ENCODE measurements at places on chromosomes 16 and 17.

DNA sequence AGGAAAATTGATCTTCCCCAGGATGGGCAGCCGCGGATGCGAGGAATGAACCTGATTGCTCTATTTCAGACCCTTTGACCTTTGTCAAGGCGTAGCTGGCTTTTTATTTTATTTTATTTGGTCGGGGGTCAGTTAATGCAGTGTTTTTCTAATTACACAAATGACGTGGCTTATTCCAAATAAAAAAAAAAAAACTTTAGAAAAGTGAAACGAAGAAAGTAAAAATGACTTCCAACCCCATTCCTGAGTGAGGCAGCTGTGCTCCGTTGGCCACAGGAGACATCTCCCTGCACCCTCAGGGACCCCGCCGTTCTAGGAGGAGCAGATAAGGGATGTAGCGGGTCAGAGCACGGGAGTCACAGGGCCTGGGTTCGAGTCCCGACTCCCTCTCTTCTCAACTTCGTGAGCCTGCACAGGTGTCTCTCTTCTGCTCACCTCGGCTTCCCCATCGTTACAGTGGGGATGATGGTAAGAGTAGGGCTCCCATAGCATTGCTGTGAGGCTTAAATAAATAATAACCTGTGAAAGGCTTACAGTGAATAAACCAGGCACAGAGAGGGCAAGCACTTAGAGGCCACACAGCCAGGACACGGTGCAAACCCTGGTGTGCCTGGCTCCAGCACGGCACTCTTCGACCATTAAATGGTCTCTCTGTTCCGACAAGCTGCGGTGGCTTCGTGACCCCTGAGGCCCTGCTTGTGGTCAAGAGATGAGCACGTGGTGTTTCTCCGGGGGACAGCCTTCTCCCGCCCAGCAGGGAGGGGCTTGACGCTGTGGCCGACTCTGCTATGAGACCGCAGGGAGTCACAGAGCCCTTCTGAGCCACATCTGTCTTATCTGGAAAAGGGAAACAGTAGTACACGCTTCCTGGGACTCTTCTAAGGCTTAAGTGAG, 10.2 kb downstream of the FOXF1 start:
- no peak for DNase-seq

GRCh38 chr17:77193653-77194052, 52.9 kb downstream of the SEC14L1 start:
- no peak for DNase-seq

DNA sequence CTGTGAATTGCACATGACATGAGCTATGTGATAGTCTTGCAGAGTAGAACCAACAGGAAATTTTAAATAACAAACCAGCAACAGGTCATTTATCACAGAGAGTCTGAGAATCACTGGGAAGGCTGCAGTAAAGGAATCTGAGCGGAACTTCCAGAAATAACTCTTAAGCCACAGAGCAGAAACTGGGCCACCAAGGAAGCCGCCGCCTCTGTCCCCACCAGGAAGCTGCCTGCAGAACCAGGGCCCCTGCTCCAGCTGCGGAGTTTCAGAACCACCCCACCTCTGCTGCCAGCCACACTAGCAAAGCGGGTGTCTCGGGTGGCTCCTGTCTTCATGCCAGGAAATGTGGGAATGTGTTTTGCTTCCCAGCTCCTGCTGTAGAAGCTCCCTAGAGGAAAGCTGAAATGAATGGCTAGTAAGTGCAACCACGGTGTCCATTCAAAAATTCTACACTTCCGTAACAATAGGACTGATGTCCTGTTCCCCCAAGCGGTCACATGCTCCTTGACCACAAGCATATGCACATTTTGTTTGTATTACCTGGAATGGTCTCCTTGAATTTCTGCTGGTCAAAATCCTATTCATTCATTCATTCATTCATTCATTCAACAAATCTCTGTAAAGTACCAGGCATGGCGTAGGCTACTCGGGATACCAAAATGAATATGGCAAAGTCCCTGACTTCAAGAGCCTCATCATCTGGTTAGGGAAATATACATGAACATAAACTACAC, 7.7 kb upstream of the ITPRIPL2 start:
- no peak for DNase-seq

DNA sequence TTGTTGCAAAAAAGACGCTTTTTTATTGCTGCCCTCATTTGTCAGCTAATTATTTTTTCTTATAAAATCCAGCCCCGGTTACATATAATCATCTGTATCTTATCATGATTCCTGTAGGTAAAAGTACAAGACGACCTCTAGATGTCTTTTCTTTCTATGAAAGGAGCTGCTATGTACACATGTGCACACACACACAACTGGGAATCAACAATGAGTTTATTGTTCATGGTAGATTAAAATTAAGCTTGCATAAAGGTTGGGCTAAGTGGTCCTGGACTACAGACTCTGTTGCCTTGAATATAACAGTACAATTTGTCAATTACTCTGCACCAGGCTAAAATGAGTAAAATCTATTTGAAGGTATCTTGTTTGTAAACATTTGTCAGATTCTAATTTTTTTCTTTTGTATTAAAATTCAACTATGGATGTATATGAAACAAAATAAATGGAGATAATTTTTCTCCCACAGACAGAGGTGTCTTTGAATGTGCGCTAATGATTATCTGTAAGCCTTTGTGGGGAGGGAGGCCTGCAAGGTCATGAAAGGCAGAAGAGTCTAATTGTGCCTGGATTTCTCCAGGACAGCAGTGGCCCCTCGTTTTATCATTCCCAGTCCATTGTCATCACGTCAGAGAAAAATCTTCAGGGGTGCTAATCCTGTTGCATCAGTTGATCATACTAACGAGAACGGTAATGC, 13.4 kb downstream of the C17orf58 start:
- no peak for DNase-seq

DNA sequence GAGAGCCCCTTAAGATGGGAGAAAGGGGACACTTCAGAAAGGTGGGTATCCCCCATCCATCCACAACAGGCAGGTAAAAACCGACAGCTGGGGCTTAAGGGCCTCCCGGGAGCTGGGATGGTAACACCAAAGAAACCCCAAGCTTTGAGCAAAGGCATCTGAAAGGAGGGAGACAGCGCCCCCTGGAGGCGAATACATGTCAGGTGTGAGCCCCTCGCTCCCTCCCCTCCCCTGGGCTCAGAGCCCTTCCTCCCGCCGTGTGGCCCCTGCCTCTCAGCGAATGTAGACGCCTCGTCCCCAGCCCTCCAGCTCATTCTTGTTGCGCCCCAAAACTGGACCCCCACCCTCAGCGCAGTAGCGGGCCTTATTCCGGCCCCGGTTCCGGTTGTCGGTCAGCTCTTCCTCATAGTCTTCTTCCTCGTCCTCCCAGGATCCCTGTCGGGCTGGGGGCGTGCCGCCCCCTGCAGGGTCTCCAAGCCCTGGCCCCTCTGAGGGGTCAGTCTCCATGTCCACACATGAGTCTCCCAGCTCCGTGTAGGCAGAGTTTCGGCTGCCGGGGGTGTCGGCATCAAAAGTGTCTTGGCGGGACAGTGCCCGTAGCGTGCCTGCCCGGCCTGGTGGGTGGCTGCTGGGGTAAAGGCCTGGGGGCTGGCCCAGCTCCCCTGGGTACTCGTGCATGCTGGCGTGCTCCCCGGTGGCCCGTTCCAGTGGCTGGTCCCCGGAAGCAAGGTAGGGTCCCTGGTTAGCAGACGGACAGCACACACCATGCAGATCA, 9.1 kb upstream of the ARL5C start:
- peak; percentile 83 for DNase-seq

DNA sequence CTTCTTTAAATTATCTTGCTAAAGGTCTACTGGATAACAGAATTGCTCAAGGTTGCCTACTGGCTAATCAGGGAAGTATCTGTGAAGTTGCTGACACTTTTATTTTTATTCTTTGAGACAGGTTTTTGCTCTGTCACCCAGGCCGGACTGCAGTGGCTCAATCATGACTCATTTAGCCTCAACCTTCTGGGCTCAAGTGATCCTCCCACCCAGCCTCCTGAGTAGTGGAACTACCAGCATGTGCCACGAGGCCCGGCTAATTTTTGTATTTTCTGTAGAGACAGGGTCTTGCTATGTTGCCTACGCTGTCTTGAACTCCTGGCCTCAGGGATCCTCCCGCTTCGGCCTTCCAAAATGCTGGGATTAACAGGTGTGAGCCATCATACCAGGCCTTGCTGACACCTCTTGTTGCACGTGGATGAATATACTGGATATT, 43.1 kb downstream of the GLG1 start:
- DNase-seq: peak; percentile 34

DNA sequence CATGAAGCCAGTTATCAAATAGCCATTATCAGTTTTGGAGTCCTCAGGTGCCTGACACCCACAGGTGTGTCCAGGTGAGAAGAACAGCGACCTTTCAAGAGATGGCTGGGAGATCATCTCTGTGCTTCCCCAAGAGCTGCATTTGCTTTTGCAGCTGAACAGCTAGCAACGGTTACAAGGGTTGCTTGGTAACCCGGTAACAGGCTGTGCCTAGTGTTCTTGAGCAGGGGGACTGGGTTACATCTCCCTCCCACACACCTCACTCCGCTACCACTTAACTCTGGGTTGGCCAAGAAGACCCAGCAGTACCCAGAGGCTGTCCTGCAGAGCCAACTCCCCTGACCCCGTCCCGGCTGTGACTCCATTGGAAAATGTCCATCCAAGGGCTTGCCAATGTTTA, 147.0 kb downstream of the SLC39A11 start:
- DNase-seq: no peak

DNA sequence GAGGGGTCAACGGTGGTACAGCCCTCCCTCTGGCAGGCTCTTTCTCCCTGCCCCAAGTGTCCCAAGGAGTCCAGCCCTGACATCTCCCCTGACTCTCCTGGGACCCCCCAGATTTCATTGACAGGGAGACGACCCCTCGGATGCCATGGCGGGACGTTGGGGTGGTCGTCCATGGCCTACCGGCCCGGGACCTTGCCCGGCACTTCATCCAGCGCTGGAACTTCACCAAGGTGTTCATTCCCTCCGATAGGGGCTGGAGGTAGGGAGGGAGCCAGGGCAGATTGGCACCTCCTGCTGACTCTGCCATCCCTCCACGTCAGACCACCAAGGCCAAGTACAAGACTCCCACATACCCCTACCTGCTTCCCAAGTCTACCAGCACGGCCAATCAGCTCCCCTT, 9.9 kb downstream of the PLD2 start:
- no peak for DNase-seq

DNA sequence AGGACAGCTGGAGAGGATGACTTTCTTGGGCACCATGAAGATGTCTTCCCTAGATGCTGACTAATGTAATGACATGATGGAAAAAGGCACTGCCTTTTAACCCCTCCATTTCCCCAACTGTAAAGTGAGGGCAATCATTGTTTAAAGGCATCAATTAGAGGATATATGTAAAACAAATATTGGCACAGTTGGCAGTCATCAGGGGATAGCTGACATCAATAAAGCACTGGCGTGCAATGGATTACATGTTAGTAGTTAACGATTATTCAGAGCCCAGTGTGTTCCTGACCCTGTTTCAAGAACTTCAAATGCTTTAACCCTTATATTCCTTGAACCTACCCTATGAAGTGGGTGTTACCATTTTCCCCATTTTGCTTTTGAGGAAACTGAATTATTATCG, 100.7 kb downstream of the TMEM114 start:
- DNase-seq: no peak
